ENCODE measurements at places on chromosomes 3 and 15. TPM values are rescaled to one million over a fixed set of nuclear protein-coding genes. Genes with fewer than 3 reads are reported as not detected.

PROS1 gene
- total RNA-seq: 10.8 TPM

GPR15 gene
- not detected for total RNA-seq

HESX1 gene
- total RNA-seq: not detected

SCAPER gene
- 3.7 TPM for total RNA-seq

CX3CR1 gene
- total RNA-seq: 0.06 TPM

DPPA2 gene
- total RNA-seq: not detected

CAPN3 gene
- total RNA-seq: 0.22 TPM

LRRC49 gene
- 5.7 TPM for total RNA-seq

CCR8 gene
- total RNA-seq: not detected

NR1D2 gene
- 12.5 TPM for total RNA-seq

LYZL4 gene
- total RNA-seq: not detected

MME gene
- 0.12 TPM for total RNA-seq
